Activated naive CD8-positive, alpha-beta T cell treated with anti-CD3 and anti-CD28 coated beads, Interleukin-2, amount 50 U/mL, for 24 hours (primary cell): ENCODE measurements at places on chromosomes 3 and 15.
A peak's percentile ranks its signal among the peaks of the same experiment; 100 is the strongest.

DNA sequence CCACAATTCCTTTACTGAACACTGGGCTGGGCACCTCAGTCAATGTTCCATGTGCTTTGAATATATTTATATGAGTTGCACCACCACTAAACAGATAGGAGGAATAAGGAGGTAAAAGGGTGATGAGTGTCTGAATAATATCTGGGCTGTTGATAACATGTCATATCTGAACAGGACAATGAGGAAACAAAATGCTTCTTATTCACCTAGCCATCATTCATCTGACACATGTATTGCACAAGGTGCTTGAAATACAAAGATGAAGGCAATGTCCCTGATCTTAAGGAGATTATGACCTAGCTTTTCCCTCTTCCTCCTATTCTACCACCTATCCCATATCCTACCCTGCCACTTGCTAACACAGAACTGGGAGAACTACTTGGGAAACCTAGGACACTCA is 8.0 kb upstream of the CERS3 start:
- peaks cover 2% of the 10 kb centered on the region for H3K27me3 ChIP-seq
- H3K4me3 ChIP-seq = no peak overlapping the region
- H3K4me1 ChIP-seq = no peaks in the 10 kb centered on the region
- no peak overlapping the region for H3K27ac ChIP-seq

- H3K27me3 ChIP-seq = no peaks in the 10 kb centered on the region
- no peak overlapping the region for H3K4me3 ChIP-seq
- no peak for DNase-seq
- no peak overlapping the region for H3K27ac ChIP-seq
- peaks cover 3% of the 10 kb centered on the region for H3K36me3 ChIP-seq
Measured at GRCh38 chr3:112376992-112377391, 44.0 kb downstream of the CD200 start.

GRCh38 chr15:25690673-25691543 is 172.2 kb downstream of the ATP10A start:
- no peaks in the 10 kb centered on the region for H3K4me1 ChIP-seq
- no peaks in the 10 kb centered on the region for H3K27me3 ChIP-seq
- peaks cover 25% of the 10 kb centered on the region for H3K36me3 ChIP-seq
- no peak overlapping the region for H3K4me3 ChIP-seq

DNA sequence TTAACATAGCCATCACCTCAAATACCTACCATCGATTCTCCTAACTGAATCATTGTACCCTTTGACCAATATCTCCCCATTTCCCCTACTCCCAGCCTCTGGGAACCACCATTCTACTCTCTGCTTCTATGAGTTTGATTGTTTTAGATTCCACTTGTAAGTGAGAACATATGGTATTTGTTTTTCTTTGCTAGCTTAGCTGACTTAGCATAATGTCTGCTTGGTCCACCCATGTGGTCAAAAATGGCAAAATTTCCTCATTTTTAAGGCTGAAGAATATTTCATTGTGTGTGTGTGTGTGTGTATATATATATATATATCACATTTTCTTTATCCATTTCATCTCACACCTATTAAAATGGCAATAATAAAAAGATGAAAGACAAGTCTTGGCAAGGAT is 469.3 kb downstream of the FHIT start:
- no peaks in the 10 kb centered on the region for H3K4me1 ChIP-seq
- H3K36me3 ChIP-seq = no peaks in the 10 kb centered on the region
- no peaks in the 10 kb centered on the region for H3K27me3 ChIP-seq
- DNase-seq = no peak

GRCh38 chr3:62940771-62941563 is 65.8 kb upstream of the CADPS start:
- H3K27me3 ChIP-seq = no peaks in the 10 kb centered on the region
- H3K4me1 ChIP-seq = no peaks in the 10 kb centered on the region
- H3K36me3 ChIP-seq = no peaks in the 10 kb centered on the region
- H3K4me3 ChIP-seq = no peak overlapping the region

GRCh38 chr3:7978087-7978422 is 523.6 kb upstream of the LMCD1 start:
- no peaks in the 10 kb centered on the region for H3K4me1 ChIP-seq
- H3K36me3 ChIP-seq = no peaks in the 10 kb centered on the region
- no peak overlapping the region for H3K4me3 ChIP-seq
- H3K27me3 ChIP-seq = no peaks in the 10 kb centered on the region

- peaks cover 8% of the 10 kb centered on the region for H3K4me1 ChIP-seq
- no peaks in the 10 kb centered on the region for H3K27me3 ChIP-seq
- no peak for DNase-seq
- H3K4me3 ChIP-seq = no peak overlapping the region
- H3K27ac ChIP-seq = no peak overlapping the region
Measured at GRCh38 chr3:67559029-67559605, 95.3 kb downstream of the SUCLG2 start.

- H3K4me3 ChIP-seq = no peak overlapping the region
- H3K27me3 ChIP-seq = peaks cover 8% of the 10 kb centered on the region
- H3K36me3 ChIP-seq = no peaks in the 10 kb centered on the region
- H3K4me1 ChIP-seq = no peaks in the 10 kb centered on the region
- H3K27ac ChIP-seq = no peak overlapping the region
Measured at GRCh38 chr15:73717802-73718201, 33.6 kb downstream of the CD276 start.

- no peak overlapping the region for H3K27ac ChIP-seq
- H3K4me1 ChIP-seq = no peaks in the 10 kb centered on the region
- no peak overlapping the region for H3K4me3 ChIP-seq
- no peak for DNase-seq
Measured at GRCh38 chr3:193114431-193115340, 126.3 kb upstream of the PLAAT1 start.

DNA sequence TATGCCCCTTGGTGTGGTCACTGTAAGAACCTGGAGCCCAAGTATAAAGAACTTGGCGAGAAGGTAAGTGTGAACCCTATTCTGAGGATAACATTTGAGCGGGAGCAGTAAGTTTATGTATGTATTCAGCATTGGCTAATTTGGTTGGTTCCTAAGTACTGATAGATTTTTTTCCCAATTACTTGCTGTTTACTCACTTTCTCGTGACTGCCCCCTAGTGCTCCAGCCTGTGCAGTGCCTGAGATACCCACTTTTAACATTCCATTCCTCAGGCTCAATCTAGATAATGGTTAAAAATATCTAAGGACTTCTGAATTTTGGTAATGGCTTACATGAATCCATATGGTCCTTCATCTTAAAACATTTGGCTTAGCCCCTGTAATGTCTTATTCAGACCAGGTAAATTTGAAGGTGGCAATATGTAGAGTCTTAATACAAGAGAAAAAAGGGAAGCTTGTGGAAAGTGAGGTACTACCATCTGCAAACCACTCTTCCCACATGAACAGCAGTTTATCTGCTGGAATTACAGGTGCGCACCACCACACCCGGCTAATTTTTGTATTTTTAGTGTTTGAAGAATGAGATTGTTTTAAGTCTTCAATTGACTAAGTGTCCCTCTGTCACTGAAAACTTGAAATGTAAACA is 7.1 kb downstream of the ELL3 start:
- no peak overlapping the region for H3K27ac ChIP-seq
- H3K36me3 ChIP-seq = peaks cover 72% of the 10 kb centered on the region
- H3K4me1 ChIP-seq = no peaks in the 10 kb centered on the region
- H3K4me3 ChIP-seq = no peak overlapping the region
- DNase-seq = peak; percentile 70

DNA sequence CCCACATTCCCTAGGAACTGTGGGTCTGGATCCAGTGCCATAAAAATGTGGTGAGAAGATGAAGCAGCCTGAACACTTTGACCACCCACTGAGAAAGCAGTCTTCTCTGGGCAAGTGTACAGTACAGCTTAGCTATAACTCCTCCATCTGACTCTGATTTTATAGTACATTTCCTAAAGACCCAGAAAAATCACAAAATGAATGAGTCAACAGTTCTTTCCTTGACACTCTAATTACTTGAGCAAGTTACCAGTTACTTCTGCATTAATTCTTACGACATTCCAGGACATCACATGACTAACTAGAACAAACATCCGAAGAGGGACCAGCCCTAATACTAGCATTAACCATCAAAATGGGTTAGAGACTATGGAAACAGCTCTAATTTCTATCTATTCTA is 148.1 kb upstream of the PEX5L start:
- H3K4me3 ChIP-seq = no peak overlapping the region
- no peaks in the 10 kb centered on the region for H3K4me1 ChIP-seq
- H3K36me3 ChIP-seq = no peaks in the 10 kb centered on the region
- H3K27ac ChIP-seq = no peak overlapping the region
- no peak for DNase-seq

GRCh38 chr3:152591515-152591914 is 243.4 kb upstream of the P2RY1 start:
- DNase-seq = no peak
- H3K27ac ChIP-seq = no peak overlapping the region
- H3K36me3 ChIP-seq = no peaks in the 10 kb centered on the region
- H3K4me1 ChIP-seq = peaks cover 8% of the 10 kb centered on the region

DNA sequence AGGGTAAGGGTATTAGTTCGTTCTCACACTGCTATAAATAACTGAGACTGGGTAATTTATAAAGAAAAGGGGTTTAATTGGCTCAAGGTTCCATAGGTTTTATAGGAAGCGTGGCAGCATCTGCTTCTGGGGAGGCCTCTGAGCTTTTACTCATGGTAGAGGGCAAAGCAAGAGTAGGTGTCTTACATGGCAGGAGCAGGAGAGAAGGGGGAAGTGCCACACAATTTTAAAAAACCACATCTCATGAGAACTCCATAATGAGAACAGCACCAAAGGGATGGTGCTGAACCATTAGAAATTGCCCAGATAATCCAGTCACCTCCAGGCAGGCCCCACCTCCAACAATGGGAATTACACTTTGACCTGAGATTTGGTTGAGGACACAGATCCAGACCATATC is 12.2 kb downstream of the RNF111 start:
- H3K36me3 ChIP-seq = peaks cover 18% of the 10 kb centered on the region
- DNase-seq = no peak
- H3K4me3 ChIP-seq = no peak overlapping the region
- H3K27ac ChIP-seq = no peak overlapping the region

DNA sequence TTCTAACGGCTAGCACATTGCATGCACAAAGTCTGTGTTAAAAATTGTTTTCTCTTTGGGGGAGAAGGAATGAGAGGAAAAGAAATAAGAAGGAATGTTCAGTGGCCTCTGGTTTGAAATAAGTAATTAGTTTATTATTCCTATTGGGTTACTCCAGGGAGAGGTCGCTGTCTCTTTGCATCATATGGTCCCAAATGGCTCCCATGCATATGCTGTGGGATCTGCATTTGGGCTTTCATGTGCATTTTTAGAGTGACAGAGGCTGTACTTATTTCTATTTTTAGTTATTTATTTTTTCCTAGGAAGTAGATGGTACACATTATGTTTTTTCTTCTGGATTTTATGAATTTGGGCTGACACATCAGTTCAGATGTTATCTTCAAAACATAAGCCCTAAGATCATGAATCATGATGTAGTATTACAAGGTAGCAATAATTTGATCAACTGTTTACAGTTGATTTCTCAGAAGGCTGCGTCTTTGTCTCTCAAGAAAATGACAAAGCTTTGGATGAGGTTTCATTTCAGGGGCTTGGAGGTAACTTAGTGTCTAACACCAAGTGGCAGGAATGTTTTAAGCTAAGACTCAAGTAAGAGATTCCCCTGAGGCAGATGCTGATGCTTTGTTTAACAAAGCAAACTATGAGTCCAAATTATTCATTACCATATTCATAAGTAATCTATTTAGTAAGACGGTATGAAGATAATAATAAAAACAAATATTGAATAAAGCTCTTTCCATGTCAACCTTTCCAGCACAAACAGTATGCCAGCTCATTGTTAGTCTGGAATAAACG is 247.7 kb downstream of the NSUN3 start:
- H3K27ac ChIP-seq = no peak overlapping the region
- no peak overlapping the region for H3K4me3 ChIP-seq
- no peaks in the 10 kb centered on the region for H3K36me3 ChIP-seq
- no peak for DNase-seq

DNA sequence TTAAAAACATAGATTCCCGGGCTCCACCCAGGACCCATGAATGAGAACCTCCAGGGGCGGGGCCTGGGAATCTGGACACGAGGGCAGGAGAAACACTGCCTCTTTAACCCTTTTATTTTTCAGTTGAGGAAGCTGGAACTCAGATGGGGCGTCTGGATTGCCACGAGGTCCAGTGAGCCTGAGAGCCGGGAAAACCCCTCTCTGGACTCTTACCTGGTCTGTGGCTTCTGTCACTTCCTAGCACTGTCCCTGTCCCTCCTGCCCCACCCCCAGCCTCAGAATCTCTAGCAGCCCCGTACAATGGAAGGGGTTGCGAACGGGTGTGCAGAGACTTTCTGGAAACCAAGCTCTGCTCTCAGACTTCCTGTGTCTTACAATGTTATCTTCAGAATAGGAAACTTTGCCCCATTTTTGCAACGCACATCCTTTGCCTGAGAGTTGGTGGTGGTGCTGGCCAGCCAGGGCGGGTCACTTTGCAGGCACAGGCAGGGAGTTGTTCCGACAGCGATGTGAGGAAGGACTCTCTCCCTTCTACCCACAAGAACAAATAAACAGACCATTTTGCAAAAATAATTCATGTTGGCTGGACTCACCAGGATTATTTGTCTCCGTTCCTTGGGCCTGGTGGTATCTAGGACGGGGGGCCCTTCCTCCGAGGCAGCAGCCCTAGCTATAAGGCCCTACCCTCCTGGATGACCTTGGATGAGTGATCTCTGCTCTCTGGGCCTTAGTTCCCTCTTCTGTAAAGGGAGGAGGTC is 59.1 kb downstream of the SMAD6 start:
- H3K36me3 ChIP-seq = no peaks in the 10 kb centered on the region
- H3K27me3 ChIP-seq = peaks cover 39% of the 10 kb centered on the region
- no peak overlapping the region for H3K4me3 ChIP-seq
- H3K27ac ChIP-seq = no peak overlapping the region

DNA sequence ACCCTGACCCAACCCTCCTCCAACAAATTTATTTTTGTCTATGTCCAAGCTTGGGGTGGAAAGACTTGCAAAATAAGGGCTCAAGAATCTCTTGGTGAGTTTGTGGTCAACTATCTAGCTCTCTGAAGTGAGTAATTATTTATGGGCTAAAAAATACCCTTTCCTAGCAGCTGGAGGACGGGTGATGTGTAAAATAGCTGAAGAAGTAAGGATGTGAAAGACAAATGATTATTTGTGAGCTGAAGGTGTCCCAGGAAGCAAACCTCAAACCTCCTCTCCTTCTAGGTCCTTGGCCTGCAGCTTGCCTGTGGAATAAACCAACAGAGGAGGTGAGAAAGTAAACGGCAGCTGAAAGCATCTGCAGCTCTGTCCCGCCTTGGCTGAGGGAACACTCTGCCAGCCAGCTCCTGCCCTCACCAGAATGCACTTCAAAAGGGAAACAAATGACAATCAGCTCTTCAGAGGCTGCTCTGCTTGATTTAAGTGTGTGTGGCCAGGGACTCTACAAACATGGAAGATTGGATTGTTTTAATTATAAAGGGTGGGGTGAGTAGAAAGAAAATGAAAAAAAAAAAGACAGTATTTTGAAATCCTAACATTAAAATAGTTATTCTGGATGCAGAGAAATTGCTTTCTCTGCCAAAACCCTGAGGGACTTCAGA is 60.3 kb downstream of the TM4SF4 start:
- no peaks in the 10 kb centered on the region for H3K36me3 ChIP-seq
- no peak overlapping the region for H3K27ac ChIP-seq
- no peak overlapping the region for H3K4me3 ChIP-seq
- H3K27me3 ChIP-seq = peaks cover 9% of the 10 kb centered on the region
